ENCODE measurements at places on chromosomes 6 and 20.

- no peak for DNase-seq
- H3K27me3 ChIP-seq, result no peaks in the 10 kb centered on the region
- H3K4me1 ChIP-seq, result no peaks in the 10 kb centered on the region
Measured at GRCh38 chr6:131782764-131783163, 25.1 kb upstream of the ENPP1 start.

DNA sequence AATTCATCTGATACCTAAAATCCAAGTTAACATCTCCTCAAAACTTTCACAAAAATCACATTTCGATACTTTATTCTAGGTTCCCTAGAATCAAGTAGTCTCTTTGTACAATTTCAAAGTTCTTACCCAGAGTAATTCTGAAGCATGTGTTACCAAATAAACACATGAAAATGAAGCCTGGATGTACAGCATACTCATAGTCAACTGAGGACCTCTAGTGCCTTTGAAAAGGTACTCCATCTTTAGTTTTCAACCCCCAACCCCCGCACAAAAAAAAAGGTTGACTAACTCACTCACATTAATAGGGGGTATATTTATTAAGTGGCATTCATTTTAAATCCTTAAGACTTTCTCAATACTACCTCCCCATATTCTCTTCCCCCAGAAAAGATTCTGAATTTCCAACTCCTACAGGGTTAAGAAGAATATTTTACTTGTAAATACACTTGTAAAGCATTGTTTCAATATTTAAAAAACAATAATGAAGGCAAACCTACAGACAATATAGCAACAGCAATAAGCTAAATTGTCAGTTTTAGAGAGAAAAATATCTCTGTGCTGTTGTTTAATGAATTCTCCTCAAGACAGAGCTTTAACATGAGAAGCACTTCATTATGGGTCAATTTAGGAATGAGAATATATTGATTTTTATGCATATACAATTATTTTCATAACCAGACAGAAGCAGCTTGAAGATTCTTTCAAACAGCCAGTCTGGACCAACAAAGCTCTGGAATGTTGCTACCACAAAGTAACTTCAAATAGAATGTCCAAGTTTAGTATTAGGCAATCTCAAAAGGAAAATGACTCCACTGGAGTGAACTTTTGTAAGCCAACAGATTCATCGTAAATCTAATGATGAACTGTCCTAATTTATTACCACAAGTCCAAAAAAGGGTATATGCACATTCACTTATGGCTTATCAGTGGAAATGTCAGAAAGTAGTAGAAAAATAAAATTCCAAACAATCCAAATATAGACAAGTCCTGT is 3.3 kb downstream of the PLN start:
- no peak overlapping the region for H3K4me3 ChIP-seq
- peak; percentile 15 for DNase-seq
- no peaks in the 10 kb centered on the region for H3K36me3 ChIP-seq
- no peaks in the 10 kb centered on the region for H3K27me3 ChIP-seq

GRCh38 chr20:5041433-5041832 is 40.1 kb upstream of the SLC23A2 start:
- H3K36me3 ChIP-seq, result no peaks in the 10 kb centered on the region
- H3K4me1 ChIP-seq, result peaks cover 2% of the 10 kb centered on the region
- H3K27ac ChIP-seq, result no peak overlapping the region
- DNase-seq, result no peak

GRCh38 chr20:36173451-36173933 is 19.0 kb downstream of the EPB41L1 start:
- H3K27me3 ChIP-seq, result no peaks in the 10 kb centered on the region
- H3K4me1 ChIP-seq, result peaks cover 7% of the 10 kb centered on the region
- no peak overlapping the region for H3K4me3 ChIP-seq
- peak overlapping the region; percentile 66 for H3K27ac ChIP-seq
- peak; percentile 90 for DNase-seq

DNA sequence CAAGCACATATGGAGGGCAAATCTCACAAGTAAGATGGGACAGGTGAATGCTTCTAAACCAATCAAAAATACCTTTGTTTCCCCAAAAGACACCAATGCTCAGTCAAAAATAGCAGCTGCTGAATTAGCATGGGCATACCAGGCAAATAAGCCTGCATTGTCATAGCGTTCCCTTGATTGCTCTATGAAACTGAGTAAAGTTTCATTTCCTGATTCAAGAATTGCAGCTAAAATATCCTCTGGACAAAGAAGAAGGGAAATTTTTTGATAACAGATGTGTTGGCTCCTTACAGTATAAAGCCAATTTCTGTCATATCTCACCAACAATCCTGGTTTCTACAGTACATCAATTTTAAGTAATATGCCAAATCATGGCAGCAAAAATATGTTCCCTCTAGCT is 3.3 kb upstream of the TMEM14A start:
- no peak overlapping the region for H3K27ac ChIP-seq
- no peaks in the 10 kb centered on the region for H3K27me3 ChIP-seq
- peaks cover 33% of the 10 kb centered on the region for H3K36me3 ChIP-seq
- H3K4me3 ChIP-seq, result no peak overlapping the region

GRCh38 chr6:42929821-42930360 is 611 bp downstream of the CNPY3 start:
- H3K4me3 ChIP-seq, result peak overlapping the region; percentile 84
- DNase-seq, result no peak
- H3K27me3 ChIP-seq, result no peaks in the 10 kb centered on the region
- H3K36me3 ChIP-seq, result peaks cover 37% of the 10 kb centered on the region
- H3K4me1 ChIP-seq, result peaks cover 5% of the 10 kb centered on the region
- H3K27ac ChIP-seq, result peak overlapping the region; percentile 90

DNA sequence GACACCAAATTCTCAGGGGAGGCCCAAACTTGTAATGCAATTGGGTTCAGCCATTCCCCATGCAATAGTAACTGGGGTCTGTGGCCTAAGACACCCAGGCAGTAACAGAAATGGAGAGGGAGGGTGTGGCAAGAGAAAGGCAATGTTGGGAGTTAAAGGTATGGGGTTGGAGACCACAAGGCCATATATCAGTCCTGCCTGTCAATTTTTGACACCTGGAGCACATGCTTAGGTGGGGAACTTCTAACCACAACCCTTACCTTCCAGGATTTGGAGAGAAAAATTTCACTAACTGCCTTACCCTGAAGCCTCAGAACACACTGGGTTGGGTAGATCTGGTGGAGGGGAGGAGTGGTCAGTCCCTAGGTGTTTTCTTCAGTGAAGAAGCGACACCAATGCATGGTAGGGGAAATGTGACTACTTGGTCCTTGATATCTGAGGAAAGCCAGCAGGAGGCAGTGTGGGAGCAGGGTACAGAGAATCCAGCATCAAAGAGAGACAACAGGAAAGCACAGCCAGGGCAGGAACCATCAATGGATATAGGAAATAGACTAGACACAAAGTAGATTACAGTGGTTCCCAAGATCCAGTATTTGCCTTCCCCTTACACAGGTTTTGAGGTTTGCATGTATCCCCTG is 6.8 kb upstream of the USP49 start:
- no peak overlapping the region for H3K4me3 ChIP-seq
- H3K4me1 ChIP-seq, result no peaks in the 10 kb centered on the region
- H3K27me3 ChIP-seq, result no peaks in the 10 kb centered on the region

- DNase-seq, result peak; percentile 65
- H3K36me3 ChIP-seq, result no peaks in the 10 kb centered on the region
- no peak overlapping the region for H3K4me3 ChIP-seq
- no peaks in the 10 kb centered on the region for H3K27me3 ChIP-seq
Measured at GRCh38 chr6:24581084-24581669, 64.8 kb downstream of the KIAA0319 start.

DNA sequence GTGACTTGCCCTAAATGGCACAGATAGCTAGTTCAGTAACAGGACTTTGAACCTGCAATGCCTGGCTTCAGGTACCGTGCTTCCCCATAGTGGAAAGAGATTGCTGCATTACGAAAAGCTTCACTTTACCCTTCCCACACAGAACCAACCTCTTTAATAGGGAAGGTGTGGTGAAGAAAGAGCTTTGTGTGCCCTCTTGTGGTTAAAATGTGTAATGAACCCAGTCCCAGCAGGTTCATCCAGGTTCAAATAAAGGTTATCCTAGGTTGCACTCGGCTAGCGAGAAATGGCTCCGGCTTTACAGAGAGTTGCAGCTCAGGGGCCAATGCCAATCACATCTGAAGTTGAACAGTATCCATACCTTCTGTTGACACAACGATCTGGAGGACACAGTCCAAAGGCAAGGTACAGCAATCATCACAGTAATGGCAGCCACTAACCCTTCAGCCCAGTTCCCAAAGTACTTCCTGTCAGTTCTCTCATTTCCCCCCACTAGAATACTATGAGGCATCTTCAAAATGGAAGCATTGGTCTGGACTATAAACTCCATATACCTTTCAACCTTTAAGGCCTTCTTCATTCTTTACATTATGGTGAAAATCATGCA is 3.0 kb downstream of the DEFB115 start:
- no peak overlapping the region for H3K4me3 ChIP-seq
- H3K4me1 ChIP-seq, result no peaks in the 10 kb centered on the region
- DNase-seq, result no peak
- H3K27me3 ChIP-seq, result no peaks in the 10 kb centered on the region
- H3K27ac ChIP-seq, result no peak overlapping the region
- H3K36me3 ChIP-seq, result no peaks in the 10 kb centered on the region

DNA sequence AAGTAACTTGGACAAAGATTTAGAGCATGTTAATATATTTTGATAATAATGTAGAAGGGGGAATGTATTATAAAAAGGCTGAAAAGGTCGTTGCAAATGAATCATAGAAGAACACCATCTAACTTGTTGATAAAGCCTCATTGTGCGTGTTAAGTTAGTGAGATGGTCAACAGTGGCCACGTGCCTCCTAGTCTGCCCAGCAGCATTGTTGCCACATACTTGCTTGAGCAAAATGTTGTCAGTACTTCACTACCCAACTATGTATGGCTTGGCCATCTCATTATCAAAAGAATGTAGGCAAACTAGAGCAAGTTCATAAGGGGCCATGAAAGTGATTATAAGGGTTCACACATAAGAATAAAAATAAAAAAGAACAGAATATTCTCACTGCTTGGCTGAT is 84.6 kb downstream of the PHACTR1 start:
- no peaks in the 10 kb centered on the region for H3K27me3 ChIP-seq
- H3K27ac ChIP-seq, result no peak overlapping the region
- H3K4me1 ChIP-seq, result no peaks in the 10 kb centered on the region
- no peaks in the 10 kb centered on the region for H3K36me3 ChIP-seq

DNA sequence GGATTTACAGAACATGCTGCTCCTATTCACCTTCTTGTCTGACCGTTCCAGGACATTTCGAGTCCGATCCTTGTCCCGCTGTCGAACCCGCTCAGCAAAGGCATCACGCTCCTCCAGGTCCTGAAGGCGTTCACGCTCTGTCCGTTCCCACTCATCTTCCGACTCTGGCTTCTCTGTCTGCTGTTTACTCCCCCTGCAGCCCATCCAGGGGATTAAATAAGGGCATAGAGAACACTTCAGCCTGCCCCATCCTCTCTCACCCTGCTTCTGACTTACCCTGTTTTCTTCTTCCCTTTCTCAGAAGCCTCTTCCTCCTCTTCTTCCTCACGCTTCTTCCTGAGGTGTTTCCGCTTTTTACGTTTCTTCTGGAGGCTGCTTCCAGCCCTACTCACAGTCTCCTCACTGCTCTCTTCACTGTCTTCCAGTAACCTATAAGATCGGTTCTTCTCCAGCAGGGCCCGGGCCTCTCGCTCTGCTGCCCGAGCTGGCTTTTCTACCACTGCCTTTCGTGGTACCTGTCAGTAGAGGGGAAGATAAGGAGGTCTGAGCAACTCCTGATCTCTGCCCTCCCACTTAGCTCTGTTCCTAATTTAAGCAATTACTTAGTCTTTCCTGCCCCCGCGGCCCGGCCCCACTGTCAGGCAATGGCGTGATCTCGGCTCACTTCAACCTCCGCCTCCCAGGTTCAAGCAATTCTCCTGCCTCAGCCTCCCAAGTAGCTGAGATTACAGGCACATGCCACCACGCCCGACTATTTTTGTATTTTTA is 1.9 kb downstream of the DHX16 start:
- H3K4me1 ChIP-seq, result peaks cover 4% of the 10 kb centered on the region
- no peak for DNase-seq
- no peaks in the 10 kb centered on the region for H3K27me3 ChIP-seq
- no peak overlapping the region for H3K4me3 ChIP-seq

DNA sequence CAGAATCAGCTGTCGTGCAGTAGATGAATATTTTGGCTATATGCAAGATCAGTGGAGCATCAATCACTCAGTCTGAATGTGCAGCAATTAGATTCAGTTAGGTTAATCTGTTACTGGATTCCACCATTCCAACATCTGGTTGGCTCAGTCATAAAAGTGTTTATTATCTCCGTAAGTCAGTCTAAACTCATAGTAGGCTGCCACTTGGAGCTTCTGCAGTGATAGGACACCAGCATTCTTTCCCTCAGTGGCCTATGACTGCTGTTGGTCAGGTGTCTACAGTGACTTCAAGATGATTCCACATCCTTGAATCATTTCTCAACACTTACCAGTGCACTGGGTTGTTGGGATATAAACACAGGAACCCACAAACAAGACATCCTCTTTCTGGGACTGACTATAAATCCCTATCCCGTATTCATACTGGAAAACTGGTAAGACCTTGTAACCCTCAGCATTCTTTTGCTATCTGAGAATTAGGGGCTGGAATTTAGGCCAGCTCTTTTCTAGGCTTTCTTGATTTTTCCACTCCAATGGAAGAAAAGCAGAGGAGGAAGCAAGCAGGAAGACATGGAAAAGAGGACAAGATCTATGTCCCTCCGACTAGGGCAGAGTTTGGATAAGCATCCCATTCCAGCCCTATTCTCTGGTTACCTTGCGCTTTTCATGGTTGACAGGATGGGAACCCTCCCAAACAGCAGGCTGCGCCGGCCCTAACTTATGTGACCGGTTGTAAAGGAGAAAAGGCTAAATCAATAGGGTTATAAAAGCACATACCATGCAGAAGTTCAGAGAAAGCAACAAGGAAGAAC is 919.6 kb downstream of the KIF16B start:
- no peak for DNase-seq
- no peaks in the 10 kb centered on the region for H3K36me3 ChIP-seq
- H3K27ac ChIP-seq, result no peak overlapping the region

DNA sequence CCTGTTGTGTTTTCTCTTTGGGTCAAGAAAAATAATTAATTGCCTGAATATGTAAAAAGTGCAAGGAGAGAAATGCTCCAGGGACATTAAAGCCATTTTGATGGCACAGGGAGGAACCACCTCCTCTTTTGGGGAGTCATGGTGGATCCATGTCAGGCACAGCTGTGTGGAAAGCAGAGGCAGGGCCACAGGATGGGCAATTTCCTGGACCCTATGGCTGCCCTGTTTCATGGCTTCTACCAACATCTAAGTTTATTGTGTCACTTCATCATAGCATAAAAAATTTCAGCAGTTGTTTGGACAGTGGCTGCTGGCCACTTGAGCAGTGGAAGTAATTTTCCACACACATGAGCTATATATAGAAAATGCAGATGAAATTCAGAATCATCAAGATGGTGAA is 238.2 kb downstream of the SYNE1 start:
- no peaks in the 10 kb centered on the region for H3K36me3 ChIP-seq
- DNase-seq, result no peak
- H3K4me3 ChIP-seq, result no peak overlapping the region
- no peaks in the 10 kb centered on the region for H3K4me1 ChIP-seq

DNA sequence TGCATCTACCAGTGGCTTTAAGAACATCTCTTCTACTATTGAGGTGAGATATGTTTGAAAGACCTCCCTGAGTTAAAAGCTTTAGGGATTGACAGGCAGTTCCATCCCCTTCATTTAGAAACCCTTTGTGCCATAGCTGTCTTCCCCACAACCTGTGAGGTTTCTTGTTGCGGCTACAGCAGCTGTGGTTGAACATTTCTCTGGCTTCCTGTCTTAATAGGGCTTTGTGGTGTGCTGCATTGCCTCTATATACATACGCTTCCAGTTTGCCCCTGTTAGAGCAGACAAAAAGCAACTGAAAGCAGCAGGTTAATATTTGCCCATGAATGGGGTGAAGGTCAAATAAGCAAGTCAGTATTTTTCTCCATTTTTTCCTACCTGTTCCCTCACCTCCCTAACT is 210.2 kb downstream of the TMEM200A start:
- DNase-seq, result no peak
- no peak overlapping the region for H3K27ac ChIP-seq
- no peak overlapping the region for H3K4me3 ChIP-seq
- no peaks in the 10 kb centered on the region for H3K36me3 ChIP-seq
- H3K27me3 ChIP-seq, result no peaks in the 10 kb centered on the region
